ENCODE measurements at places on chromosomes 4 and X.

- no peak for DNase-seq
These were observed 13.4 kb downstream of the TRO start for GRCh38 chrX:54934058-54934457.

DNA sequence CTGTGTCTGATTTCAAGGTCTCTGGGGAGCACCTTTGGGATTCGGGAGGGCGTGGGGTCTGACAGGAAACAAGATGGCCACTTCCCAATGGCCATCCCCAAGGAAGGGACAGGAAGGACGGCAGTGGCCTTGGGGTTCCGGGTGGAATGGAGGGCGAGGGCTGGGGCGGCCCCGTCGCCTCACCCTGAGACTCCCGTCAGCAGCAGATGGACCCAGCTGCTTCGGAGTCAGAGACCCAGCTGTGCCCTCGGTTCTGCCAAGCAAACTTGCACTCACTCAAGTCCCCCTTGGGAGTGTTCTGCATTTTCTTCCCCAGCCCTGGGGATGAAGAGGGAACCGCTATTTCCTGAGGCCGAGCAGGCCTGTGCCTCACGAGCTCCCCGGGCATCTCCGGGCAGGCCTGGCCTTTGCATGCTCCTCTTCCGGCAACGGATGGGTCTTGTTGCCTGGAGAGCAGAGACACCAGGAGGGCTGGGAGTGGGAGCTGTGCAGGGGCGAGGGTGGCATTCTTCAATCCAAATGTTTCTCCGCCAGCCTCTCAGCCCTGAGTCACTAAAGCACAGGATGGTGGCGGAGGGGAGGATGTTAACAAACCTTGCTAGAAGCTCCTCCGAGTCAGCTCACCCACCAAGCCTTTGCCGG lies 6.8 kb upstream of the DUSP9 start:
- no peak for DNase-seq

GRCh38 chr4:34158878-34159277 lies 2085.4 kb downstream of the ARAP2 start:
- no peak for DNase-seq

GRCh38 chrX:136015016-136015415 lies 29.8 kb downstream of the SLC9A6 start:
- no peak for DNase-seq

Measured in T-helper 22 cell (primary cell).